Stimulated activated CD4-positive, alpha-beta T cell treated with anti-CD3 and anti-CD28 coated beads, Interleukin-1b, Interleukin-23, amount 100 ng/mL, for 1 hour (primary cell): ENCODE measurements at places on chromosomes 2 and 18.

DNA sequence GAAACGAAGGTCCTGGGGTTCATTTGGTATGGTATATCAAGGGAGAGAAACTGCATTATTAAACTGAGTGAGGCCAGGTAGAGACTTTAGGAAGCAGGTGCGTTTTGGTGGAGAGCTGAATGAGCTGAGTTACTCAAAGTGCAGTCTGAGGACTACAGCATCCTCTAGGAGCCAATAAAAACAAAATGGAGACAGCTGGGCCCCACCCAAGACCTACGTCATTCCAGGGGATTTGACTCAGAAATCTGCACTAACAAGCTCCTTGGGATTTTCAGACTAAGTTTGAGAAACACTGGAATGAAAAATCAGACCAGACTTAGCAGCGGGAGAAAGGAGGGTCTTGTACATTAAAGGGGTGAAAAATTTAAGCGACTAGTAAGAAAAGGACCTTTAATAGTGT, 131.5 kb downstream of the UXS1 start:
- no peak for DNase-seq

DNA sequence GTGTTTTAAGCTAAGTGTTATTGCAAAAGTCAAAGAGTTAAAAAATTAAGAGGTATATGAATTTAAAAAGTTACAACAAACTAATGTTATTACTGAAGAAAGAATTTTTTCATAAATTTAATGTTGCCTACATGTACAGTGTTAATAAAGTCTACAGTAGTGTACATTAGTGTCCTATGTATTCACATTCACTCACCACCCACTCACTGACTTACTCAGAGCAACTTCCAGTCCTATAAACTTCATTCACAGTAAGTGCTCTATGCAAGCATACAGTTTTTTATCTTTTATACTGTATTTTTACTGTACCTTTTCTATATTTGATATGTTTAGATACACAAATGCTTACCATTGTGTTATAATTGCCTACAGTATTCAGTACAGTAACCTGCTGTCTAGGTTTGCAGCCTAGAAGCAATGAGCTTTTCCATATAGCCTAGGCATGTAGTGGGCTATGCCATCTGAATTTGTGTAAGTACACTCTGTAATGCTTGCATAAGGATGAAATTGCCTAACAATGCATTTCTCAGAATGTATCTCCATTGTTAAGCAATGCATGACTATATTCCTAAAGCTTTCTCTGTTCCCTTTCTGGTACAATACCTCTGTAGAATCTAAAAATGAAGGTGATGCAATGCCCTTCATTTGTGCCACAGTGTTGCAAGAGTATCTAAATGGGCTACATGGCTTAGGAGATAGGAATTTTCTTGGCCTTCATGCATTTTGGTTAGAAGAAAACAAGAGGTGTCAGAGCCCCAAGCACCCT, 370.8 kb upstream of the NT5C1B start:
- DNase-seq, result no peak

- no peak for DNase-seq
These were observed 491 bp downstream of the L3MBTL4 start for GRCh38 chr18:6414118-6414722.

DNA sequence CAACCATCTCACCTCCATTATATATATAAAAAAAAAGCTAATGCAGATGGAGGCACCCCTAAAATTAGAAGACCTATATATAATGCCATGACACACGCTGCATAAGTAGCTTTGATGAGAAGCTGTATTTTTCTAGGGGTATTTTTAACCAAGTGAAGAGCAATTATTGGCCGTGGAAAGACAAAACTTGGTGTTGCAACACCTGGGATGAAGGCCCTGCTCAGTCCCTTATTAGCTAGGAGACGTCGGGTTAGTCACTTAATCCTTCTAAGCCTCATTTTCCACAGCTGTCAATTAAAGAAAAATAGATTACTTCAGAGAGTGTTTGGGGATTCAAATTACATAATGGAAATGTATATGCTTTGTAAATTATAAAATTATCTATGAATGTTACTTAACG, 63.0 kb downstream of the WDR75 start:
- DNase-seq, result no peak

- DNase-seq, result no peak
These were observed 94.6 kb upstream of the SKOR2 start for GRCh38 chr18:47346016-47346415.

- DNase-seq, result no peak
These were observed 67.7 kb downstream of the EDAR start for GRCh38 chr2:108921096-108922030.

GRCh38 chr2:36625304-36625703, 27.3 kb upstream of the FEZ2 start:
- DNase-seq, result no peak

DNA sequence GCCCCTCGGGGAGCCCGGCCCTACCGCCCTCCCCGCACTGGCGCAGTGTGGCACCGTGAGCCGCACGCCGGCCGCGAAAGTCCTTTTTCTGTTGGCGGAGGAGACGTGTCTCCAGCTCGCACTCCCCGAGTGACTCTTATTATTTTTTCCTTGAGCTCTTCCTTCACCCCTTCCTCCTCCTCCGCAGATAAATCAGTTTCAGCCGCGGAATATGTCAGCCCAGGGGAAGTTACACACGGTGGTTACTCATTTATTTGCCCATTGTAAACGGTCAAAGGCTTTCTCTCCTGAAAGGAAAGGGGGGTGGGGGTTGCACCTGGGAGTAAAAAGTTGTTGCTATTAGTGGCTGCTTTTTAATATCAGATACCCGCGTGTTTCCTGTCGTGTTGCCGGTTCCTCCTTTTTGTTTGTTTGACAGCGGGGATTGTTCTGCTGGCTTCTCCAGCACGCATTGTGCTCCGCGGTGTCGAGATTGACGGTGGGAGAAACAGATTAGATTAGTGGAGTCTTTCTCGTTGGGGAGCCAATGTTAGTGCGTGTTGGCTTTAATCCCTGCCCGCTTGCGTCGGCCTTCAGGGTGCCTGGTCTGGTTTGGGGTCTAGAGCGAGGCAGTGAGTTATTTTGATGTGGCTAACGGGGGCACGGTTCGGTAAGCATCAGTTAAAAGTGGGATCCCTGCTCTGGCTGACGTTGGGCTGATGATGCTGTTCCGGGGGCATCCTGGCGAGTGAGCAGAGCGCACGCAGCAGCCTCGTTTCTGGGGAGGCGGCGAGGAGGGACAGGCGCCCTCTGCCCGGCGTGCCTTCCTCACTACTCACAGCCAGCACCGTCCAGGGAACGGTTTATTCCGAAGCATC, 1.6 kb downstream of the CRIM1 start:
- DNase-seq, result no peak

GRCh38 chr2:47230418-47230817, 75.3 kb upstream of the STPG4 start:
- no peak for DNase-seq

- no peak for DNase-seq
These were observed 307 bp downstream of the CDH2 start for GRCh38 chr18:28176698-28176947.

- no peak for DNase-seq
These were observed 183.1 kb downstream of the MYCN start for GRCh38 chr2:16123421-16123820.

DNA sequence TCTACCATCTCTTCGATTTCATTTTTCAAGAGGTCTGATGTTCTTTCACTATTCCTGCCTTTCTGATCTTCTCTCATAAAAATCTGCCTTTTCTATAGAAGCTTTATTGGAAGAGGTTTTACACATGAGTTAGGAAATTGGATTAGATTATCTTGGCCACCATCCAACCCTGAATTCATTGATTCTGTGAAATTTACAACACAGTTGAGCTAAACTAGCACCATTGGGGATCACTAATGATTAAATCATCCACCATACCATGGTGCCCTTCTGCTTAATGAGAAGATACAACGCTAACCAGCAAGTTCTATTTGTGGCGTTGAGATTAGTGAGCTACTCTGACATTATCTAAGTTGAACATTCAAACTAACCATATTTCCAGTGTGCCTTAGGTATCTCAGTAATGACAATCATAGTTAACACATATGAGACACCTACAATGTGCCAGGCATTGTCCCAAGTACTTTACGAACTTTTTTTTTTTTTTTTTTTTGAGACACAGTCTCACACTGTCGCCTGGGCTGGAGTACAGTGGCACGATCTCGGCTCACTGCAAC, 17.3 kb upstream of the LBH start:
- DNase-seq, result no peak

- peak; percentile 42 for DNase-seq
These were observed at the start of gene FAM161A for GRCh38 chr2:61853847-61854563. Gene FAM161A (minus strand): TSS chr2:61854060. CDS start chr2:61854041, 19 bp downstream.

DNA sequence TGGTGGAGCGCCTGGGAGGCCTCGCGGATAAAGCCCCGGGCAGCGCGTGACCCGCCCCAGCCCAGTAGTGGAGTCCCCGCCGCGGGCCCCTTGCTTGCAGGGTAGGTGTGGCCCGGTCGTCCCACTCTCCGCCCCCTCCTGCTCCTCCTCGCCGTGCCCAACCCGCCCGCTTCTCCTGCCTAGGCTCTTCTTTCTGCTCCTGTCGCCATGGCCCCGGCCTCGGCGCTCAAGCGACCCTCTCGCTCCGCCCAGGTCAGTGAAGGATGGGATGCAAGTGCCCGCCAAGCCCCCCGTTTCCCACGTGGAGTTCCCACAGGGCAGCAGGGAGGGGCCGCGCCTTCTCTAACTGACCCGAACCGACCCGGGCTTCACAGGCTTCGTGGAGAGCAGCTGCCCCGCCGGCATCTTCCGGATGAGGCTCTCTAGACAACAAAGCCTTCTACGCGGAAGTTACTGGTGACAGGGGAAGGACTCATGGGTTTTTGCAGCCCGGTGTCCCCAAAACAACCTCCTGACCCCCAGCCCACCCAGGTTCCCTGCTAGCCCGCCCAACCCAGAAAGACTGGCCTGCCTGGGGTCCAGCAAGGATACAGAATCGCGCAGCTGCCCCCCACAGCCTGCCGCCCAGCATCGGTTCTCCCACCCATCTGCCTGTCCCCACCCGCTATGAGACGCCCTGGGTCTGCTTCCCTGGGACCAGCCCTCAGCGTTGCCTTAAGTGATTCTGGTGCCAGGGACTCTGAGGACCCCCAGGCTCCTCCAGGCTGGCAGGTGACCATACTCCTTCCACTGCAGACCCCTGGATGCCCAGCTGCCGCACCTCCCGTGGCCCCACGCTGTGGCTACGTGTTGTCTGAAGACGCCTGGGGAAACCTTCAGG, 32.8 kb downstream of the TTC32 start:
- DNase-seq, result peak; percentile 32

GRCh38 chr2:197647961-197648690, 27.3 kb downstream of the RFTN2 start:
- DNase-seq, result no peak

DNA sequence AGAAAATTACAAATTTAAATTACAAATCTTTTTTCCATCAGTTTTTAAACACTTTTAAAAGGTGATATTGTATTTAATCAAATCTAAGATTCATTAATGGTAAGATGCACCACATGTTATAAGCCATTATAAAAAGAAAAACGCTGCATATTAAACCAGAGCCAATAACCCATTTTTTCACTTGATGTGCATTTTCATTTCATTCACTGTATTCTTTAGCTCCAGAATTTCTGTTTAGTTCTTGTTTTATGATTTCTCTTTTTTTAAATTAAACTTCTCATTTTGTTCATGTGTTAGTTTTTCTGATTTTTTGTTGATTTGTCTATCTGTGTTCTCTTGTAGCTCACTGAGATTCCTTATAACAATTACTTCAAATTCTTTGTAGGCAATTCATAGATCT, 62.4 kb upstream of the MBOAT2 start:
- DNase-seq, result no peak

DNA sequence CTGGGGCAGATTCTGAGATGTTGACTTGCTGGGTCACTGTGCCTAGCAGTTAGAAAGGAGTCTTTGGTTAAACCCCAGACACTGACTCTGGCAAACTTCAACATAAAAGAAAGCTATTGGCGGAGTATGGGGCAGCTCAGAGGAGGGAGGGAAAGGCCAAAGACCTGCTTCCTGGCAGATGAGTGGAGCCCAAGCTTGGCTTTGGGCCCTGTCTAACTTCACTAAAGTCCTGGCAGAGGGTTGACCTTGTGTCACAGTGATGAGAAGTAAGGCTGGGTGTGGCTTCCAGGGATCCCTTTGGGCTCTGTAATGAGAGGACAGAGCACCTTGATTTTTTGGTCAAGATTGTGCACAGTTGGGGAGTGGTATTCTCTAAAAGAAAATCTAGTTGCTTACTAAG, 129.8 kb upstream of the SEC11C start:
- DNase-seq, result no peak

GRCh38 chr18:22340331-22340730, 77.4 kb downstream of the CTAGE1 start:
- DNase-seq, result no peak

DNA sequence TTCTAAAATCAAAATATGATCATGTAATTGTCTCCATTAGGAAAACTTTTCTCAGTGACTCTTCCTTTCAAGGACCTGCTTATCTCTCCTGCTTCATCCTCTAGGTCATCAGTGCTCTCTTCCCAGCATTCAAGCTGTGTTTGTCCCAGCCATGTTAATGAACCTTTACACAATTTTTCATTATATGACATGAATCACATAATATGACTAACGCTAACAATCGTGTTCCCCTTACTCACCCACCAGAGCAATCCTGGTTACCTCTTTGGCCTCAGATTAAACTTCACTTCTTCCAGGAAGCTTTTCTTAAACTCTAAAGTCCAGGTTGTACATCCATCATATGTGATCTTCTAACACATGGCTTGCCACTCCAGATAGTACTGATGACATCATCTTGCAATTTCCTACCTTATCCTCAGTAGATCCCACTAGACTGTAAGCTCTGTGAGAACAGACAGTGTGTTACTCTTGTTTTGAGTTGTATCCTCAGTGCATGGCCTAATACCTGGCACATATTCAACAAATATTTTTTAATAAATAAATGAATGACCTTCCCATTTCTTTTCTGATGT, 882.9 kb upstream of the ZEB2 start:
- no peak for DNase-seq

- DNase-seq, result no peak
These were observed 142.9 kb upstream of the GYPC start for GRCh38 chr2:126513033-126513432.

GRCh38 chr2:120681181-120681580, 54.5 kb upstream of the GLI2 start:
- DNase-seq, result no peak

GRCh38 chr2:221142341-221142740, 429.8 kb downstream of the EPHA4 start:
- no peak for DNase-seq

- DNase-seq, result no peak
These were observed 439.3 kb downstream of the TMX3 start for GRCh38 chr18:68275616-68276015.

DNA sequence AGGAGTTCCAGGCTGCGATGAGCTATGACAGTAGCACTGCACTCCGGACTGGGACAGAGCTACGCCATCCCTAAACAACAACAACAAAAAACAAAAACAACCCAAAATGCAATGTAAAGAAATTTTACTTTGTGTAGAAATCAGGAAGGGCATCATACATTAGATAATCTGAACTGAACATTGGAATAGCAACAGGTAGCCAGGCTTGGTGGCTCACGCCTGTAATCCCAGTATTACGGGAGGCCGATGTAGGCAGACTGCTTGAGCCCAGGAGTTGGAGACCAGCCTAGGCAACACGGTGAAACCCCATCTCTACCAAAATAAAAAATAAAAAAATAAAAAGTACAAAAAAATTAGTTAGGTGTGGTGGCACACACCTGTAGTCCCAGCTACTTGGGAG, 2.1 kb upstream of the PNO1 start:
- no peak for DNase-seq

GRCh38 chr2:143559147-143559546, 429.9 kb downstream of the ARHGAP15 start:
- no peak for DNase-seq
